Stimulated activated CD8-positive, alpha-beta memory T cell treated with anti-CD3 and anti-CD28 coated beads, Interleukin-15, amount 100 ng/mL, for 1 hour (primary cell): ENCODE measurements at places on chromosomes 2 and 18.

DNA sequence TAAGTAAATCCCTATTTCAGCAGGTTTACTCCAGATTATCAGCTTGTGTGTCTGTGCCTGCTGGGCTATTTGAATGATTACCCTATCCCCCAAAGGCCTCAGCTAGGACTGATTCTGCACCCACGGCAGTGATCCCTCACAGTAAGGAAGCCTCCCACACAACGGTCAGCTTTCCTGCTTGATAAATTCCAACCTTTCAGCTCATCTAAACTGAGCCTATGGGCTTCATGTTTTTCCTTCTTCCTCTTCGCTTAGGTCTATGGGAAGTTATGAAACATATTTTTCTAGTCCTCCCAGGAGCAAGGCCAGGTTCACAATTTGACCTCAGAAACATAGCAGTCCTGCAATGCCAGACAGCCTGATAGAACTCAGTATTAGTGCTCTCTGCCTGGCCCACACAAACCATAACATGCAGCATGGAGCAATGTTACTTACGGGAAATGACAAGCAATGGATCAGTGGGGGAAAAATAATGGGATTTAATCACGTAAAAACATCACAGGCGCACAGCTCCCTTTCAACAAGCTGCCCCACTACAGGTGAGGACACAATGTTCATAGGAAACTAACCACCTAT, 170.9 kb downstream of the ZNF521 start:
- no peak for DNase-seq

GRCh38 chr18:3912705-3913104, 462.7 kb downstream of the TGIF1 start:
- no peak for DNase-seq

- DNase-seq, result no peak
These were observed 1.6 kb upstream of the ROCK2 start for GRCh38 chr2:11346023-11346482.

DNA sequence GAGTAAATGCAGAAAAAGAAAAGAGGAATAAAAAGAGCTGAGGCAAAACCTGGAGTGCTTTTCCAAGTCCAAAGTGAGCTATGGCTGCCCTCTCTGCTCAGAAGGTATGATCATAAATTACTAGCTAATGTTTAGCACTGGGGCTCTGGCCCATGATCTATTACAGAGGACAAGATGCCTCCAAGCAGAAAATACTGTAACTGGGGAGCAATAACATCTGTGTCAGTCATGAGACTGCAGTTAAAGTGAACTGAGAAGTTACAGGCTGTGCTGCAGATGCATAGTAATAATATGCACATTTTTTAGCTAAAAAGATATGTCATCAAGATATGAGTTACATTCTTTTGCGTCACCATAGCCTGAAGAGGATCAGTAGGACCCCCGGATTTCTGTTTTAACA, 209.4 kb upstream of the RBBP8 start:
- no peak for DNase-seq

GRCh38 chr2:33457556-33458247, 18.7 kb upstream of the RASGRP3 start:
- DNase-seq, result no peak

GRCh38 chr2:117519238-117519637, 295.3 kb upstream of the DDX18 start:
- no peak for DNase-seq

GRCh38 chr18:22171258-22172119, 2.1 kb downstream of the GATA6 start:
- no peak for DNase-seq

DNA sequence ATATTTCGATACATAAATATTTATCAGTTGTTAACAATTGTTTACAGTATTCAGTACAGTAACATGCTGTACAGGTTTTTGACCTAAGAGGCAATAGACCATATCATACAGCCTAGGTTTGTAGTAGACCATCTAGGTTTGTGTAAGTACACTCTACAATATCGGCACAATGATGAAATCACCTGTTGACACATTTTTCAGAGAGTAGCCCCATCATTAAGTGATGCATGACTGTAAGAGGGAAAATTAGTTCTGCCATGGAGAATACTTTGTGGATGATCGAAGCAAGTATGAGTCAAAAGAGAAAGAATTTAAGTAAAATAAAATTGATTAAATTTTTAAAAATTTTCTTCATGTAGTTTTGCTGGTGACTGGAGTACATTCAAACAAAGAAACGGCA, 32.6 kb downstream of the VIT start:
- DNase-seq, result no peak

- peak; percentile 19 for DNase-seq
These were observed 81.8 kb upstream of the GAREM1 start for GRCh38 chr18:32552421-32553030.

- no peak for DNase-seq
These were observed 140.9 kb upstream of the RNF152 start for GRCh38 chr18:62033756-62034155.

GRCh38 chr2:231369580-231370428, 25.7 kb upstream of the B3GNT7 start:
- no peak for DNase-seq

GRCh38 chr2:146040051-146040450, 1520.1 kb upstream of the ZEB2 start:
- DNase-seq, result no peak

DNA sequence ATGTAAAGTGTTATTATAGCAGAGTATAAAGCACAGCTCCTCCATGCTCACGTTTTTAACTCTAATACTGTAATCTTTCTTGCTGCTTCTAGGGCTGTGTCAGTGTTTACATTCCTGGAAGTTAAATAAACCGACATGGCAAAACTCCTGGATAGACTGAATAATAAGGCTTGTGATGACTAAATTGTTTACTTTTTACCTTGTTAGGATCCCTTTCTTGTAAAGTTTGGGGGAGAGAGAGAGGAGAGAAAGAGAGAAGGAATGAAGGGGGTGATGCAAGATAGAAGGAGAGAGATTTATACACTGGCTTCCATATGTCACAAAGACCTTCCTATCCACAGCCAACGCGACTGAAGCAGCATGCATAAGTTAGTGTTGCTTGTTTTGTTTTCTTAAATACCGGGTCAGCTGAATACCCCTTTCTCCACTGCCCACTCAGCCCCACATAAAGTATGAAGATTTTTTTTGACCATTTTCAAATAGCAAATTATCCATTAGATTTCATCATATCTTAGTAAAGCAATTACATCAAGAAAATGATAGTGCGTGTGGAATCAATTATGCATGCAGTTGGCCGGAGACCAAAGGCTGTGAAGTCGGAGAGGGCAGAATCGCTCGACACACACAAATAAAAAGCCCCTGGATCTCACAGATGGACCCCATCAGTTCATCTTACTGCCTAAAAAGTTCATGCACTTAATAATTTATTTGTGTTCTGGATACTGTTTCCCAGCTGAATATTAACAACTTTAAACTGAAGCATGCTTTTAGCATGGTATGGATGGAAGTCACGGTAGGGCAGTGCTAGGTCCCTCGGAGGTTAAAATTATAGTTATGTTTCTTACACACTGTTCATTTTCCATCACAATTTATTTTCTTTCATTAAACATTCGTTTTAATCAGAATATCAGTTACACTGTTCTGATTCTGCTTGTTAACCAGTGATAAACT, 20.1 kb downstream of the BCL11A start:
- DNase-seq, result no peak

DNA sequence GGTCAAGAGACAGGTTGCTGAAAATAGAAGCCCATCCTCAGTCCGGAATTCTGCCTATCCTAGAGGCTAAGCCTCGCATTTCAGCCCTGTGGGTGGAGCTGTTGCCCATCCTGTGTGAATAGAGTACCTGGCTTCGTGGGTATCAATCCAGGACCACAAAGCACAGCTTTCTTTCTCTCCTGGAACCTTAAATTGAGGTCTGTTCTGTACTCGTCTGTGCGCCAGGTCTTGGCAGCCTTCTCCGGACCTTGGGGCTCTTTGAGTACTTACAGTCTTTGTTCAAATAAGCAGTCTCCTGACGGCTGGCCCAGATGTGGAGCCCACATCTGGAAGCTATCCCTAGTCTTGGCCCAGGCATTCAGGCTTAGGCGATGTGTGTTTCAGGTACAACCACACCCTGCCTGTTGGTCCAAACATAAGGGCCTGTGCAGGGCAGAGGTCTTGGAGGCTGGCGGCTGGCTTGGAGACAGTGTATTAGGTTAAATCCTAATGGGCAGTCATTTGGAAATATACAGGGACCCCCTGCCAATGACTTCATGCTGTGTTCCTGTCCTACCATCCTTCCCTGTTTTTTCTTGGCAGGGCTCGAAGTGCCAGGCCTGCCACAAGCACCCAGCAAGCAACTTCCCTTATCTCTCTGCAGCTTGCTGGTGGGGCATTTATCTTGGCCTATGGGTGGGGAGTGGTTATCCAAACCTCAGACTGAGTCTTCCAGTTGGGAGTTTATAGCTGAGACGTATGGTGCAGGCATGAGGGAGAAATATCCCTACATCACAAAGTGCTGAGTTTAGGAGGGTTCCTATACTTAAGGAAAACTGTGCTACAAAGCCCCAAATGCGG, 294.1 kb downstream of the BCL2 start:
- DNase-seq, result no peak
